Calu3 (cell line): ENCODE measurements at places on chromosomes 7 and 10. TPM values are rescaled to one million over a fixed set of nuclear protein-coding genes. Genes with fewer than 3 reads are reported as not detected.

SPDYE6 gene
- not detected in 2 replicates for total RNA-seq

SLC37A3 gene
- total RNA-seq, result 62.5 and 65.2 TPM in 2 replicates

NET1 gene
- 147 and 154 TPM in 2 replicates for total RNA-seq

GRCh38 chr10:31166606-31167005, 134.9 kb upstream of the ZNF438 start:
- no peak overlapping the region for H3K4me3 ChIP-seq
- no peaks in the 10 kb centered on the region for H3K36me3 ChIP-seq
- no peaks in the 10 kb centered on the region for H3K27me3 ChIP-seq
- no peak for DNase-seq

DNA sequence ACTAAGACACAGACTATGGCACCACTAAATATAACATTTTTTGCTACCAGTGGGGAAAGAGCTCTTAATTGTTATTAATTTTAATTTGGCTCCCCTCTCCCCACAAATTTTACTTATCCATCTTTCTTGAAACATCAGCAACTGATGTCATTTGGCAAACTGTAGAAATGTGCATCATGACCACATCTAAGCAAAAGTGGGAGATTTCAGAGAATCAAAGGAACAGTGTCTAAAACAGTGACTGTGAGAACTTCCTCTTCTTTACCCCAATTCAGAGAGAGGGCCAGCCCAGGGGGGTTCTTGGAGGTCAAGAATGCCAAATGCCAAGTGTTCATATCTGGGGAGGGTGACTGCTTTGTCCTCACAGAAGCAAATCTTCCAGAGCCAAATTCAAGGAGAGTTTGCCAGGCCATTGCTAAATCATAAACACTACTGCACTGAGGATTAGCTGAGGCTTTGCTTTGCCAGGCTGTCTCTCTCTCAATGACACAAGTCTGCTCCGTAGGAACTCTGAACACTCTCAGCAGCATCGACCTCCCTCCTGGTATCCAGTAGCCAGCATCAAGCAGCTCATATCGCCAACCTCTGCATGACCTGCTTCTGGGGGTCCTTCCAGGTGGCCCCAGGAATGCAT, 65.6 kb downstream of the ITIH5 start:
- no peak overlapping the region for H3K27ac ChIP-seq
- H3K36me3 ChIP-seq, result no peaks in the 10 kb centered on the region
- peaks cover 62% of the 10 kb centered on the region for H3K27me3 ChIP-seq
- DNase-seq, result no peak

- no peaks in the 10 kb centered on the region for H3K27me3 ChIP-seq
- DNase-seq, result no peak
- no peaks in the 10 kb centered on the region for H3K4me1 ChIP-seq
- H3K27ac ChIP-seq, result no peak overlapping the region
Measured at GRCh38 chr10:30804478-30805055, 175.0 kb upstream of the LYZL2 start.
